ENCODE measurements at places on chromosomes 3 and 15.
A peak's percentile ranks its signal among the peaks of the same experiment; 100 is the strongest.

- no peak for DNase-seq
These were observed 602.3 kb upstream of the SUCLG2 start for GRCh38 chr3:68256635-68257223.

- no peak for DNase-seq
These were observed 36.4 kb downstream of the MB21D2 start for GRCh38 chr3:192881159-192881786.

- DNase-seq = no peak
These were observed 10.0 kb upstream of the SNTN start for GRCh38 chr3:63642488-63642887.

GRCh38 chr3:66239513-66240123 is 18.8 kb downstream of the SLC25A26 start:
- DNase-seq = no peak

GRCh38 chr15:57356636-57357035 is 19.7 kb upstream of the CGNL1 start:
- DNase-seq = no peak

DNA sequence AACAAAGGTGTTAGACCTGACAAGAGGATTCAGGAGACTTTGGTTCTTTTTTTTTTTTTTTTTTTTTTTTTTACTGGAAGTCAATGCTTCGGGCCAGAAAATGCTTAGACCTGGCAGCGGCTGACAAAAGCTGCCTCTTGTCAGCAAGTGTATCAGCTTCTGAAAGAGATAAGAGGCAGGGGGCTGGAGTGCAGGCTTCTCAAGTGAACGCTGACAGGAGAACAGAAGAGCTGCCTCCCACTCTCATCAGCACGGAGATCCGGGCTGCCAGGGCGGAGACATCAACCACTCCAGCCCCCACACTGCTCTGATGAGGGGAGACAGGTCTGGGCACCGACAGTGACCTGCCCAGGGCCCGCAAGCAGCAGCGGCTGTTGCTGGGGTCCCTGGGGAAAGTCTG is 9.4 kb upstream of the SCN5A start:
- no peak for DNase-seq

- no peak for DNase-seq
These were observed 33.1 kb upstream of the GLCE start for GRCh38 chr15:69127306-69127705.

DNA sequence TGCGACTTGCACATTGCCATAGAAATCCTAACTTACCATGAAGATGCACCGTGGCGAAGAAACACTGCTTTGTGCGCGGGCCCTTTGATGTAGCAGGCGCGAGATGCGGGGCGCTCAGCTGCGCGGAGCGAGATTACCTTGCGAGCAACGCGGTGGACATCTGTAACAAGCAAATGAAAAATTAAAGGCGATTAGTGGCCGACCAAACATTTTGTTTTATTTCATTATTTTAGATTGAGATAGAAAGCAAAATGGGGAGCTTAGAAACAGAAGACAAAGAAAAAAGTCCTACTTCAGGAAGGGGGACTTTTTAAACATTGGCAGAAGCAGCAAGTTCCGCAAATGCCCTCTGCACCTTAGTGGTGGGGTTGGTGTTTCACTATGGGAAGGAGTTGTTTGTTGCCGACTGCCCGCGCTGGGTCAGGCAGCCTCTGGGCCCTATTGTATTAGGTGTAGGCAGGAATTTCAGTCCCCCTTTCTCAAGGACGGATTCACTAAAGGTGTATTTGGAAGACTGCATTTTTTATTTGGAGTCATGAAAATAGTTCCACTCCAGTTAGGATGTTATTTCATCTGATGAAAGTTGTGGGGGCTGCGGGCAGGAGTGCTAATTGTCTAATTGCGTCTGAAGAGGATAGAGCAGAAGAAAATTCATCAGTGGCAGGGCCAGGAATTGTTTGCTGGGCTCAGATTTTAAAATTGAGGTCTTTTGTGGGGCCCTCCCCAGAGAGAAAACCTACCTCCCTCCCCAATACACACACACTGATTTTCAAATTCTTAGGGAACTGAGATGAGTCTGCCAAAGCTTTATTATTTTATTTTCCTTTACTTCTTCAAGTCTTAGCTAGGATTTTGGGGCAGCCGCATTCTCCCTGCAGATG is 17.4 kb downstream of the ZIC4 start:
- DNase-seq = no peak

- peak; percentile 5 for DNase-seq
These were observed 4.8 kb upstream of the MECOM start for GRCh38 chr3:169668072-169668956.

DNA sequence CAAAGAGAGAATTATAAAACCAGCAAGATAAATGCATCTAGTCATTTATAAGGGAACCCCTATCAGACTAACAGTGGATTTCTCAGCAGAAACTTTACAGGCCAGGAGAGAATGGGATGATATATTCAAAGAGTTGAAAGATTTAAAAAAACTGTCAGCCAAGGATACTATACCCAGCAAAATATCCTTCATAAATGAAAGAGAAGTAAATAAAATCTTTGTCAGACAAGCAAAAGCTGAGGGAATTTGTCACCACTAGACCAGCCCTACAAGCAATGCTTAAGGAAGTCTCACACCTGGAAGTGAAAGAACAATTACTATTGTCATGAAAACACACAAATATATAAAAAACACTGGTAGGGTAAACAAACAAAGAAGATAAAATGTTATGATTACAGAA is 113.4 kb upstream of the FAM3D start:
- no peak for DNase-seq

- no peak for DNase-seq
These were observed 86.4 kb downstream of the SYNPR start for GRCh38 chr3:63364495-63364894.

GRCh38 chr3:136135039-136135802 is 60.9 kb downstream of the MSL2 start:
- no peak for DNase-seq

DNA sequence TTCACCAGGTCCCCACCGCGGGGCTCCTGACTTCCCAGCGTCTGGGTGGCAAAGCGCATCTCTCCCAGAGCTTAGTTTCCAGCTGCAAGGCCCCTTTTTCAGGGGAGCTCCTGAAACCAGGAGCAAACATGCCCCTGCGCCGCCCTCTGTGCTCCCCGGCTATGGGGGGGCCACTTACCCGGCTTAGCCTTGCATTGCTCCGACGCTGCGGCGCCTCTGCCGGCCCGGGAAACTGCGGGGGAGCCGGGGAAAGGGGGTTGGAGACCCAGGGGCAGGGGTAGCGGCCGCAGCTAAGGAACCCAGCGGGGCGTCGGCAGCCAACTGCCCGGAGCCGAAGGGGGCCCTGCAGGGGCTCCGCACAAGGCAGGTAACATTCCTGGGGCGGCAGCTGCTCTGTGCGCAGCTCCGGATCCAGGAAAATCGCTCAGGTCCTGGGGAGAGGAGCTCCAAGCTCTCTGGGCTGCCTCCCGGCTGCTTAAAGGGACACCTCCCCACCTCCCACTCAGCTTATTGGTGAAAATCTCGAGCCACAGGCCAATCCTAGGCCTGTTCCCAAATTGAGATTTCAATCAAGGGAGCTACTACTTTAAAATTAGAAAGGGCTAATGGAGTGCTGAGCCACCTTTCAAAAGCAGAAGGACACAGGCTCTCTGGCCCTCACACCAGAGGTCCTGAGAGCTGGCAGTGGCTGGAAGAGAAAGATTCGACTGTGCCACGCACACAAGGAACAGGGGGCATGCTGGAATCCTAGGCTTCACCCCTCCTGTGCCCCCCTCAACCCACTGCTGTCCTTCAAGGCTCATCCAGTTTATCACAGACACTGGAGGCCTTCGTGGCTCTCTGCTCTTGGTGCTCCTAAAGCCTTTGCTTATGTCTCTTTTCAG is 42.7 kb upstream of the PRICKLE2 start:
- DNase-seq = no peak
